MV-4-11 (cell line): ENCODE measurements at places on chromosomes 2 and 18.

- no peak for DNase-seq
Observed at GRCh38 chr18:59264121-59264571, 9.1 kb downstream of the RAX start.

GRCh38 chr2:69945441-69945840 is 16.0 kb downstream of the ASPRV1 start:
- peak; percentile 83 for DNase-seq

DNA sequence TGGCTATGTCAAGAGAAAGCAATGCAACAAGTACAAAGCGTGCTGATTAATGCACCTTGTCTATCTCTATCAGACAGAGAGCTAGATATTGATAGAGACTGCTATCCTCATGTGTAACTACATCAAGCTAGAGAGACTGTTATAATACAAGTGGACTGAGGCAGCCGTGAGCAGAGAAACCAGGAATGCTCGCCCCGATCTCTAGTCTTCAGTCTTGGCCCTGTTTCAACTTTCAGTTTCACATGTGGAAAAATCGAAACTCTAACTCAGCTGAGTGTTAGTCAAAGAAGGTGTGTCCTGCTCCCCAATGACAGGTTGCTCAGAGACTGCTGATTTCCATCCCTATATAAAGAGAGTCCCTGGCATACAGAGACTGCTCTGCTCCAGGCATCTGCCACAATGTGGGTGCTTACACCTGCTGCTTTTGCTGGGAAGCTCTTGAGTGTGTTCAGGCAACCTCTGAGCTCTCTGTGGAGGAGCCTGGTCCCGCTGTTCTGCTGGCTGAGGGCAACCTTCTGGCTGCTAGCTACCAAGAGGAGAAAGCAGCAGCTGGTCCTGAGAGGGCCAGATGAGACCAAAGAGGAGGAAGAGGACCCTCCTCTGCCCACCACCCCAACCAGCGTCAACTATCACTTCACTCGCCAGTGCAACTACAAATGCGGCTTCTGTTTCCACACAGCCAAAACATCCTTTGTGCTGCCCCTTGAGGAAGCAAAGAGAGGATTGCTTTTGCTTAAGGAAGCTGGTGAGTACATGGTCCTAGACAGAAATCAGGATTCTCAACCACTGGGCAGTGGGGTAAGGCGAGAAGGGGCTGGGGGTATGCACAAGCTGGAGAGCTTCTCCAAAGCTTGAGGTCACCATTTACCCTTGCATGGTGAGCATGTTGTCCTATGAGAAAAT is at the start of gene RSAD2:
RSAD2 (plus strand) TSS at position 376 of the 903 bp plus-strand sequence; CDS start at position 400, 24 bp downstream.
- DNase-seq = peak; percentile 35

DNA sequence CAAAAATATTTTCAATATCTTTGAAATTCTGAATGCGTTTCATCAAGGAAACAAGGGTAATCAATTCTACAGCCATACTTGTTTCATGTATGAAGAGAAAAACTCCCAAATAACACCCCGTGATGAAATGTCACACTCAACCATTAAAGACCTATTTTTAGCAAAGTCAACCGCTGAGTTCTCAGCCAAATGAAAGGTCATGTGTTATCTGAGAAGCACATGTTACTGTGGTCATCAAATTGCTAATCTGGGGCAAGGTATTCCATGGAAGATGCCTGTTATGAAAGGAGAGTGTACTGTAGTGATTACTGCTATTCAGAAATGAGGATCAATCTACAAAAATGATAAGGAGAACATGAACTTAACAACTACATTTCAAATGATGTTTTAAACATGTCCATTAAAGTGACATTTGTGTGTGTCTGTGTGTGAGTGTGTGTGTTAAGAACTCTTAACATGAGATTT is 126.7 kb downstream of the BCL2 start:
- peak; percentile 52 for DNase-seq

DNA sequence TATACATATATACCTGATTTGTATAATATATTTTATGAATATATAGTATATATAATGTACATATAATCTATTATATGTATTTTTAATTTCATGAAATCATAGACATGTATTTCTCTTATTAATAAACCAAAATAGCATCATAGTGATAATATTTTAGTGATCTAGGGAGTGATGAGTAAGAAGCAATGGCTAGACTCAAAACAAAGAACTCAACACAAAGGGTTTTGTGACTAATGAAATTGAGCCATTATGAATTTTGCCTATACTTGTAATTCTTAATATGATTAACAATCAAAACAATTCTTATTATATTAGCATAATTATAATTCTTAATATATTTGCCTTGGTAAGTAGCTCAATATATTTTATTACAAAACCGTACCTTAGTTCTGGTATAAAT is 1614.1 kb upstream of the TMEFF2 start:
- no peak for DNase-seq
